SJSA1 (cell line): ENCODE measurements at places on chromosomes 7 and 10. TPM values are rescaled to one million over a fixed set of nuclear protein-coding genes. Genes with fewer than 3 reads are reported as not detected.

- DNase-seq, result no peak
- H3K27ac ChIP-seq, result no peak overlapping the region
- no peaks in the 10 kb centered on the region for H3K27me3 ChIP-seq
- no peaks in the 10 kb centered on the region for H3K4me1 ChIP-seq
- no peak overlapping the region for H3K4me3 ChIP-seq
Measured at GRCh38 chr7:38410056-38410455, 136.6 kb upstream of the TARP start.

DNA sequence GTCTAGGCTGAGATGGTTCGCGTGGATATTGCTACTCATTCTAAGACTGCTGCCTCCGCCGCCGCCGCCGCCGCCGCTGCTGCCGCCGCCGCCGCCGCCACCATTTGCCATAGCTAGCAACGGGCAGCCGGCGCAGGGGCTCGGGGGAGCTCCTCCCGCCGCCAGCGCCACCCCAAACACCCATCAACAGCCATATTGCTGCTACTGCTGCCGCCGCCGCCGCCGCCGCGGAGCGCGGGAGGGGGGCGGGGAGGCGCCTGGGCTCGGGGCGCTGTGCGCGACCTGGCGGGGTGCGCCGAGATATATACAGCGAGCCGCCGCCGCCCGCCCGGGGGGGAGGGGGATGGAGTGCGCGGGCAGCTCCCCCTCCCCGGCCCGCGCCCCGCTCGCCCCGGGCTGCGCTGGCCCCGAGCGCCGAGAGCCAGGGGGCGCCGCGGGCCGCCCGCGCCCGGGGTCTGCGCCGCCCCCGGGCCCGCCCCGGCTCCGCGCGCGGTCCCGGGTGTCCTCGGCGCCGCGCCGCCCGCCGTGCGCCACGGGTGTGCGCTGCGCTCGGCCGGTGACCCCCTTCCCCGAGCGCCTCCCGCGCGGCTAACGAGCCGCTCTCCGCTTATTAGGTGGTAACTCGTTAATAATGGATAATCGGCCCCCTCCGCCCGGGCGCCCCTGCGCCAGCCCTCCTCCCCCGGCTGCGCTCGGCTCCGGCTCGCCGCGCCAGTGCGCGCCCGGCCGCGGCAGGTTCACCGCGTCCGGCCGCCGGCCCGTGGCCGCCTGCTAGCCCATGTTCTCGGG is at the start of gene KCNMA1:
Gene KCNMA1, minus strand, starts transcription at position 277 of the 789 bp plus-strand sequence.
- H3K4me1 ChIP-seq, result peaks cover 23% of the 10 kb centered on the region
- peaks cover 29% of the 10 kb centered on the region for H3K27me3 ChIP-seq
- H3K27ac ChIP-seq, result no peak within 1 kb of the TSS
- peak; percentile 48 for DNase-seq
- peak within 1 kb of the TSS; percentile 54 for H3K4me3 ChIP-seq
- no peaks in the 10 kb centered on the region for H3K36me3 ChIP-seq

DNA sequence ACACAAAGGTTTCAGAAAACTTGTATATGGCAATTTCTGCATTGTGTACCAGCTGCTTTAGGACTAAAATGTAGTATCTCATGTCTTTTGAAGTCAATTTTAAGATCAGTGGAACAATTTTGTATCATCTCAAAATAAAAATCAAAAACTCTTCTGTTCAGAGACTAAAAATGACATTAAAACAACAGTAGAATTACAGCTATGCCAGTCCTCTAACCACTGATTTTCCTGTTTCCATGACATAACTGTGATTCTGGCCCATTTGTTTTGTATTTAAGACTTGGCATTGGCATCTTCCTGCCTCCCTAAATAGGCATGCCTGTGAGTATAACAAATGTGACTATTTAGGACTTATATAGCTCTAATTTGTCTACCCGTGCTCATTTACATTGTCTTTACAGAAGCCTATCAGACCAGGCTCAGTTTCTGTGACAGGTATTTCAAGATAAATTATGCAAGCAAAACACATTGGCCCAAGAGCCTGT is 29.1 kb upstream of the VPS41 start:
- H3K4me1 ChIP-seq, result peaks cover 36% of the 10 kb centered on the region
- no peaks in the 10 kb centered on the region for H3K27me3 ChIP-seq
- H3K27ac ChIP-seq, result peak overlapping the region; percentile 76
- no peak for DNase-seq

- H3K27me3 ChIP-seq, result no peaks in the 10 kb centered on the region
- H3K4me3 ChIP-seq, result no peak overlapping the region
- no peak overlapping the region for H3K27ac ChIP-seq
- no peak for DNase-seq
- no peaks in the 10 kb centered on the region for H3K4me1 ChIP-seq
Measured at GRCh38 chr10:95401704-95402469, 111.1 kb upstream of the PDLIM1 start.

DNA sequence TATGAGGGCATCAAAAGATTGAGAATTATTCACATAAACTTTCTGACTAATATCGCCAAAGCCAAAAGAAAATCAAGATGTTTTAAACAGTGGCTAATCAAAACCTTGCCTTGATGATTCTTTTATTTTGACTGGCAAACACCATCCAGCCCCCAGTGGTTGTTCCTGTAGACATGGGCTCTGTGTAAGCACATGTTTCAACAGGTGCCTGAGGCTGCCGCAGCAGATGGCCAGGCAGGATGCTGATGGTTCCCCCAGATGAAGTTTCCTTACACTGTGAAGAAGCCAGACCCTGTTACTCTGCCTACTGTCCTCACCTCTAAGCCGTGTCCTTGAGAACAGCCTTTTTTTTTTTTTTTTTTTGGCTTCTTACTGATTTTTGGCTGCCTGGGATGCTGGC is 146.5 kb downstream of the RAB11FIP2 start:
- no peak for DNase-seq
- no peak overlapping the region for H3K4me3 ChIP-seq
- 0 out of 2 replicates have a peak, but pooled peaks cover 4% of the 10 kb centered on the region for H3K27me3 ChIP-seq
- H3K4me1 ChIP-seq, result no peaks in the 10 kb centered on the region
- H3K27ac ChIP-seq, result no peak overlapping the region
- H3K36me3 ChIP-seq, result no peaks in the 10 kb centered on the region

DNA sequence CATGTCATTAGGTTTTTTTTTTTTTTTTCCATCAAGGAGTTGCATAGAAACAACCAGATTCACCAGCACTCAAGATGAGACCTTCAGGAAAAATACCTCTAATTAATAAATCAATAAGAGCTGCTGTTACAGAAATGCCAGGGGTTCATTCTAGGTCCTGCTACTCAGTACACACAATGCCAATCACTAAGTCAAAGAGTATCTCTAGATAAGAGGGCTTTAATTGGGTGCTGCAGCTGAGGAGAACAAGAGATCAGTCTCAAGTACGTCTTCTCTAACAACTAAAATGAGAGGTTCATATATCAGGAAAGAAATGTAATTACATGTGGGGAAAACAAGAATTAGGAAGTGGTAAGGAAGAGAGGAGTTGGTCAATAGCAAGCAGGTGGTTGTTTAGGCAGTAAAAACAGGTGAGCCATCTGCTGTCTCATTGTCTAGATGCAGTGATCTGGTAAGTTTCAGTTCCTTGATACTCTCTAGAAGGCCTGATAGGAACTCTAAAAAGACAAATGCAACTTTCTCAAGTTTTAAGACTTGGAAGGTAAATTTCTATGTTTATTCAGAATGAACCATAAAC is 272.9 kb upstream of the ZWINT start:
- H3K27me3 ChIP-seq, result no peaks in the 10 kb centered on the region
- no peaks in the 10 kb centered on the region for H3K36me3 ChIP-seq
- no peak for DNase-seq
- H3K4me3 ChIP-seq, result no peak overlapping the region

- H3K4me3 ChIP-seq, result no peak overlapping the region
- H3K27ac ChIP-seq, result no peak overlapping the region
- no peaks in the 10 kb centered on the region for H3K4me1 ChIP-seq
- no peaks in the 10 kb centered on the region for H3K36me3 ChIP-seq
- no peak for DNase-seq
Measured at GRCh38 chr10:118444069-118444468, 101.9 kb upstream of the FAM204A start.

DNA sequence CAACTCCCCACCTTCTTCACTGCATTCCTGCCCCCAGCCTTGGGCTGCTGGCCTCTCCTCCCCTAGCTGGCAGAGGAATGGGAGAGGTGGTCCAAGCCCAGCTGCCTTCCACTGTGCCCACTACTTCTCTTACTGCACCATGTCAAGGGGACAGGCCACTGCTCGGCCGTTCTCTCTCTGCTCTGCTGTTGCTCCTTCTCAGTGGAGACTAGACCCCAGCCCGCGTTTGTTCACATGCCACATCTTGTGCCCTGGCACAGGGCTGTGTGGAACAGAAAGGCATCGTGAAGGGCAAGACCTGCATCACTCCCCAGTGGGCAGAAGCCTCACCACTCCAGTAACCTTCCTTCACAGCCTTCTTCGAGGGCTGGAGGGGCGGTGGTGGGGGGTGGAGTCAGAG is 711 bp upstream of the CDHR3 start:
- no peaks in the 10 kb centered on the region for H3K4me1 ChIP-seq
- no peak overlapping the region for H3K4me3 ChIP-seq
- 0 out of 2 replicates have a peak, but pooled peaks cover 3% of the 10 kb centered on the region for H3K27me3 ChIP-seq
- no peaks in the 10 kb centered on the region for H3K36me3 ChIP-seq
- DNase-seq, result no peak

GRCh38 chr10:7090529-7090928 is 320.3 kb downstream of the SFMBT2 start:
- no peak overlapping the region for H3K4me3 ChIP-seq
- no peaks in the 10 kb centered on the region for H3K36me3 ChIP-seq
- H3K27ac ChIP-seq, result no peak overlapping the region
- H3K27me3 ChIP-seq, result 0 out of 2 replicates have a peak, but pooled peaks cover 2% of the 10 kb centered on the region

DNA sequence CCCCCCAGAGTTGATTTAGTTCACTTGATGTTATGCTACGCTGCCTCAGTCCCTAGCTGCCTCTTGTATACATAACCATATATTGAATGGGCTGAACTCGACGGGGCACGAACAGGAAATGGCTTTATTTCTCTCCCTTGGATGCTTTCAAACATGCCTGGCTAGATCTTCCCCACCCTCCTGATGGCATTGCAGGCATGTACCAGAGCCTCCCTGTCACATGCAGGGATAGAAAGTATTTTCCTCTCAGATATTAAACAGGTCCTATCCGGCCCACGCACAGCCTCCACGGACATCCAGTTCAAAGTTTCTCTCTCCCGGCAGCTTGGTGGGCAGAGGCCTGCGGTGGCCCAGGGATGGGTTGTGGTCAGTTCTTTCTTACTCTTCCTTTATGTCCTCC is 422.1 kb downstream of the RPS24 start:
- H3K4me1 ChIP-seq, result peaks cover 46% of the 10 kb centered on the region
- no peaks in the 10 kb centered on the region for H3K36me3 ChIP-seq
- H3K27me3 ChIP-seq, result no peaks in the 10 kb centered on the region
- H3K27ac ChIP-seq, result no peak overlapping the region

- DNase-seq, result no peak
- no peak overlapping the region for H3K4me3 ChIP-seq
Measured at GRCh38 chr10:92790440-92790839, 57.9 kb upstream of the EXOC6 start.

GRCh38 chr7:128113839-128114238 is 82.6 kb upstream of the LRRC4 start:
- no peak overlapping the region for H3K27ac ChIP-seq
- H3K36me3 ChIP-seq, result no peaks in the 10 kb centered on the region
- no peak for DNase-seq
- no peak overlapping the region for H3K4me3 ChIP-seq
- H3K27me3 ChIP-seq, result peaks cover 7% of the 10 kb centered on the region; the same call in 1 of the 2 replicates

DNA sequence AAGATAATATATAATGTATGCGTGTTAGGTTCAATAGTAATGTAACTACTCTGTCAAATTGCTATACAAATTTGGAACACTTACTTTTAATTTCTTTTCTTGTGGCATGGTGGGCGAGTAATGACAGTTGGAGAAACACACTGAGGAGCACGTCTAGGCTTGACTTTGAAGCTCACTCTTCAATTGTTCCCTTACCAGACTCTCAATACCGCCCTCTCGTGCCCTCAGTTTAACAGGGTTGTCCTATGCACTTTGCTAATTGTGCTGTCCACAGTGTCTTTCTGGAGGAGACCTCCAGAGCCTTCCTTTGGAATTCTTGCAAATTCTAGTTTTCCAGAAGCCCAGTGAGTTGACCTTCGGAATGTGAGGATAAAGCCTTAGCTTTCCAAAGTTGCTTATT is 107.2 kb upstream of the RELN start:
- H3K4me1 ChIP-seq, result no peaks in the 10 kb centered on the region
- H3K27ac ChIP-seq, result no peak overlapping the region
- H3K4me3 ChIP-seq, result no peak overlapping the region
- peaks cover 15% of the 10 kb centered on the region for H3K27me3 ChIP-seq
- no peak for DNase-seq

- no peaks in the 10 kb centered on the region for H3K4me1 ChIP-seq
- no peak overlapping the region for H3K27ac ChIP-seq
- DNase-seq, result no peak
- H3K27me3 ChIP-seq, result no peaks in the 10 kb centered on the region
- no peak overlapping the region for H3K4me3 ChIP-seq
Measured at GRCh38 chr7:124440081-124440480, 325.5 kb downstream of the GPR37 start.

- no peak overlapping the region for H3K27ac ChIP-seq
- H3K36me3 ChIP-seq, result no peaks in the 10 kb centered on the region
- peaks cover 7% of the 10 kb centered on the region for H3K27me3 ChIP-seq
- no peaks in the 10 kb centered on the region for H3K4me1 ChIP-seq
- no peak overlapping the region for H3K4me3 ChIP-seq
- DNase-seq, result no peak
Measured at GRCh38 chr10:16155834-16156233, 281.0 kb upstream of the PTER start.

DNA sequence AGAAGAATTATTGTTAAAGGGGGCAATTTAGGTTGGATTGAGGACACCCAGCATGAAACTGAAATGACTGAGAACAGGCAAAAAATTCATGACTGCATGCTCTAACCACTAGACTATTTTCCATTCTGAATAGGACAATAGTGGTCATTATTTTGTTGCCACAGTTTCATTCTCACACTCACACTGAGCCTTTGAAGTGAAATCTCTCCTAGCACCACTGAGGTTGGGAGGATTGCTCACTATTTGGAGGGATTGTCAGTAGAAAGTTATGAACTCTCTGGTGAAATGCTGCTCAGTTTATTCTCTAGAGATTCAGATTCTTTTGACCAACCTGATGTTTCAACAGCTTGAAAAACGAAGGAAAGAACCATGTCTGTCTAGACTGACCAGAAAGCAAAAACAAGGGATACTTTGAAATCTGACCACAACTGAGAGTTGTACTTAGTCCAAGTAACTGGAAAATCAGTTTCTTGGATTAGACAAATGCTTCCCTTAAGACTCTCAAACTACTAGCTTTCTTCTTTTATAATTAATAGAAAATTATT is 191.2 kb downstream of the DYNC1I1 start:
- no peak for DNase-seq
- no peak overlapping the region for H3K27ac ChIP-seq
- H3K27me3 ChIP-seq, result no peaks in the 10 kb centered on the region
- H3K36me3 ChIP-seq, result no peaks in the 10 kb centered on the region
- H3K4me3 ChIP-seq, result no peak overlapping the region

- no peak for DNase-seq
- peaks cover 57% of the 10 kb centered on the region for H3K4me1 ChIP-seq
- H3K4me3 ChIP-seq, result no peak overlapping the region
- H3K36me3 ChIP-seq, result peaks cover 24% of the 10 kb centered on the region
Measured at GRCh38 chr7:92636018-92636560, 45.9 kb upstream of the FAM133B start.

The CYP3A4 gene
- total RNA-seq, result not detected in 2 replicates

The LAMB1 gene
- 110 and 136 TPM in 2 replicates for total RNA-seq

The IKZF1 gene
- total RNA-seq, result not detected in 2 replicates

The ITPRID1 gene
- total RNA-seq, result not detected in 2 replicates

The LRRTM3 gene
- total RNA-seq, result not detected in 2 replicates

The CRTAC1 gene
- total RNA-seq, result not detected in 2 replicates

The MTURN gene
- 8.5 and 16.0 TPM in 2 replicates for total RNA-seq

The GTF2IRD2 gene
- 6.7 and 8.8 TPM in 2 replicates for total RNA-seq

The PTN gene
- 56.7 and 70.6 TPM in 2 replicates for total RNA-seq

The ARHGAP22 gene
- total RNA-seq, result 0.53 TPM in 1 of 2 replicates, not detected in the other

The IDE gene
- 51.3 and 59.6 TPM in 2 replicates for total RNA-seq

The TET1 gene
- 1.9 and 4.4 TPM in 2 replicates for total RNA-seq

The STEAP1B gene
- 1.6 and 1.7 TPM in 2 replicates for total RNA-seq

The NUTM2A gene
- total RNA-seq, result 1.1 and 3.4 TPM in 2 replicates
